ENCODE measurements at places on chromosomes 16 and 17.
A peak's percentile ranks its signal among the peaks of the same experiment; 100 is the strongest.

- no peak for DNase-seq
Observed at GRCh38 chr16:1708083-1708767, 2.2 kb downstream of the MAPK8IP3 start.

GRCh38 chr17:80604670-80605010 is 60.0 kb downstream of the RPTOR start:
- no peak for DNase-seq

GRCh38 chr17:67246653-67247415 is 1.8 kb upstream of the HELZ start:
- no peak for DNase-seq

- DNase-seq = no peak
Observed at GRCh38 chr16:80807906-80808305, 3.5 kb upstream of the CDYL2 start.

- DNase-seq = no peak
Observed at GRCh38 chr16:87790292-87791100, 24.7 kb upstream of the KLHDC4 start.

- DNase-seq = no peak
Observed at GRCh38 chr17:81717049-81717765, 5.1 kb downstream of the SLC25A10 start.

DNA sequence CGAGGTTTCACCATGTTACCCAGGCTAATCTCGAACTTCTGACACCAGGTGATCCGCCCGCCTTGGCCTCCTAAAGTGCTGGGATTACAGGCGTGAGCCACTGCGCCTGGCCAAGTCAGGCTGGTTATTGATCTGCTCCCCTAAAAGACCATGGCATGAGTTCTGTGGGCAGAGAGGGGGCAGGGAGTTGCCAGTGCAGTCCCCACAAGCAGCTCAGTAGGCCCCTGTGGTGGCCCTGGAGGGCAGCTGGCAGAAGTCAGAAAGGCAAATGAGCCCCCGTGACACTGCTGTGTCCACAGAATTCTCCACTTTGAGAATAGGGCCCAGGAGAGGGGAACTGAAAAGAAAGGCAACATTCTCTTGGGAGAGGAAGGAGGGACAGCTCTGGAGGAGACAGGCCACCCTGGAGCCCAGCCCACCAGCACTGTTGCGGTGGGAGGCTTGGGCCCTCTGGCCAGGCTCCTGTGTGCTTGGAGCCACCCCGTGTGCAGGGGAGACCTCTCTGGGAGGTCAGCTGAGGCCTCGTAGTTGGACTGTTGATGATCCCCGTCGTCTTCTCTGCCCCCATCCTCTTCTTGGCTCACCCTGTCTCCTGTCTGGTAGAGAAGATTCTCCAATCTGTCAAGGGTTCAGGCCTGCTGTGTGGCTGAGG is 2.1 kb upstream of the AMDHD2 start:
- DNase-seq = no peak

- peak; percentile 64 for DNase-seq
Observed at GRCh38 chr16:11361701-11362451, 16.6 kb downstream of the RMI2 start.

GRCh38 chr16:69057400-69058378 is 47.8 kb upstream of the HAS3 start:
- peak; percentile 68 for DNase-seq

- DNase-seq = peak; percentile 80
Observed at GRCh38 chr16:3857189-3858043, 23.1 kb downstream of the CREBBP start.

DNA sequence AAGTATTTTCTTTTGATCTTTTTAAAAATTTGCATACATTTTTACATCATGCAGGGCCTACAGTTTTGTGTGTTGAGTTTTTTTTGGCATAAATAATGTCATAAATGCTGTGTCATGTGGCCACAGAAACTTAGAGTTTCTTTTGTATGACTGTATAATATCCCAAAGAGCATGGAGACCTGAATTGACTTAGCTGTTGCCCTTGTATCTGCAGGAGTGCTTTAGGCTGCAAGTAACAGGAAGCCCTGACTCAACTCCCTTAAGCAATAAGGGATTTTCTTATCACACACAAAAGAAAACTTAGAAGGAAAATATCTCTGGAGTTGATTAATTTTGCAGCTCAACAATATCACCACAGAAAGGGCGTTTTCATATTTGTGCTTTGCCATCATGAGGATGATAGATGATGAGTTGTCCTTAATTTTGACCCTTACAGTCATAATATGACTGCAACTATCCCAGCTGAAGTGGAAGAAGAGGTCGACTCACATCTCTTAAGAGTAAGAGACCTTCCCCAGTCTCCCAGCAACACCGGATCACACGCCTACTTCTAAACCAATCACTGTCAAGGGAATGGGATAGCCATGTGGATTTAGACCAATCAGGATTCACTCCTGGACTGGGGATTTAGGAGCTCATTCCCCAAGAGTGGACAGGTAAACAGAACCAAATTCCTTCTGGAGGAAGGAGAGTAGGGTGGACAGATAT is 138.9 kb downstream of the GSG1L start:
- no peak for DNase-seq

- no peak for DNase-seq
Observed at GRCh38 chr17:32777436-32777835, 99.5 kb downstream of the MYO1D start.

DNA sequence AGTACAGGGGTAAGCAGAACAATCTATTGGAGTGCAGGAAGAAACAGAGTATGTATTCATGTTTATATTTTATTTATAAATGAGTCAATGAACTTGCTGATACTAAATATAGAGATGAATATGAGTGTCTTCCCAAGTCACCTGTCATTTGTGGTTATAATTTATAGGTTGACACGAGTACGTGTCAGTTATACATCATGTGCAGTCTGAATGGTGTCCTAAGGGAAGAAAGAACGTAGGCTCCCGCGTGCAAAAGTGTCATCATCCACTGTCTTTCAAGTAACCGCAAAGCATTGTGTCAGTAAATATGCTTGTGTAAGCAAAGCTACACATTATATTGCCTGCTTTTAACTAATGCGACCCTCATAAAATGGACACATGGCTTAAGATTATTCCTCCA is 786.1 kb downstream of the KCNJ2 start:
- no peak for DNase-seq

DNA sequence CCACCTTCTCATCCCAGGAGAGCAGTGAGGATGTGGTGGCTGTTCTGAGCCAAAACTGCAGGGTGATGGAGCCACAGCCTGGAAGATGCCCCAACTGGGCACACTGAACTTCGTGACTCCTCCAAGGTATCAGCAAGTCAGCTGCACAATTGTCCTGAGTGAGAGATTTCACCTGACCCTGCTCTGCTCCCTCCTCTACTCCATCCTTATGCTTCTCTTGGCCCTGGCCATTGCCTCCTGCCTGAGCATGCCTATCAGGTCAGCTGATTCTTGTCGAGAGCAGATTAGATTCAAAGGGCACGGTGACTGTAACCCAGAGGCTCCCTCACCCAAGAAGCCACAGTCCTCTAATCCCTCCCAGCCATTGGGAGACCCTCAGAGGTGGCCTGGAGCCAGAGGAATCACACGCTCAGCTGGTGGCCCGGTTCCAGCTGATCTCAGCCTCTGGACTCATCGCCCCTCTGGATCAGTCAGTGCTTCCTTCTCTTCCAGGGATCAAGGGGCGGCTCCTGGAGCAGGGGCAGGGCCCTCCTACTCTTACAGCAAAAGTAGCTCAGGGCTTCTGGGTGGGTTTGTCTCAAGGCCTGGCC is 7.0 kb upstream of the CYB561 start:
- DNase-seq = no peak

- peak; percentile 3 for DNase-seq
Observed at GRCh38 chr16:50323335-50324011, 45.3 kb downstream of the BRD7 start.

- no peak for DNase-seq
Observed at GRCh38 chr17:47225911-47226688, 17.0 kb downstream of the MYL4 start.

DNA sequence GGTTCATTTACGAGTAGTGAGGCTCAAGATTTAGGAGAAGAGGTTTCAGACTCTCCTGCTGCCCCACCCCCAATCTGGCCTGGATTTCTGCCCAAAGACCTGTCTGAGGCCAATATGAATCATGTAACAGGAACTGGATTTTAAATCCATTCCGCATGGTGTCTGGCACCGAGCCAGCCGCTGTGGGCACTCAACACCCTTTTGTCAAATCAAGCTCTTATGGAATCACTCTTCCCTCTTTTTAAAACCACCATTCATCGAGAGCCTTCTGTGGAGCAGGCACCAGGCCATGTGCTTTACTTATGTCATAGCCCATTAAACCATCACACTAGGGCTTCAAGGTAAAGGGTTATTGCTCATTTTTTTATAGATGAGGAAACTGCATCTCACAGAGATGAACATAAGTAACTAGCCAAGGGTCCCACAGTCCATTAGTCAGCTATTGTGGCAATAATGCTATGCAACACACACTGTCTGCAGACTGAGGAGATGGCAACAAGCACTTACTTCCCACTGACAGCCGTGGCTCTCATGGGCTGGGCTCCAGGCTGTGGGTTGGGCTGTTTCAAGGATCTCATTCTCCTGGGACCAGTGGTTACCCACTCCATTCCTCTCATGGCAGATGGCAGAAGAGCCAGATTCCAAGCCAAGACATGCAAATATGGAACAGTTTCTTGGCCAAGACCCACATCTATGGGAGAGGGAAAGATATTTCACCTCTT is 93.6 kb downstream of the WSCD1 start:
- DNase-seq = no peak

DNA sequence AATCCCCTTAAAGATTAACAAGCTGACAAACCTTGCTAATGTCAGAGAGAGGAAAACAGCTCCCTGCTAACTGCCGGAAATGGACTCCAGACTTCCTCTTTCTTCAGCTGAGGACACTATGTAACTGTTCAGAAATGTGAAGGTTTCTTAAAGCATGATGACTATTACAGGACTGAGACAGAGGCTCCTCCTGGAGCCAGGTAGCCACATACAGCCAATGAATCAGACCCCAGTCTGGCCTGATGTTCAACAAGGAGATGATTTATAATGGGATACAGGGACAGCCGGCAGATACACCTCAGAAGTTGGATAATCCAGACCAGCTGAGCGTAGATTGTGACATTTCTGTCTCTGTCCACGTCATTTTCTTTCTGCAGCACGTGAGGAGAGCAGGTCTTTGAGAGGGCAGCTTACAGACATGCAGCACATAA is 216.2 kb downstream of the HS3ST3A1 start:
- DNase-seq = peak; percentile 41

- no peak for DNase-seq
Observed at GRCh38 chr17:44961921-44962350, 6.2 kb downstream of the C1QL1 start.

GRCh38 chr16:69106491-69107315 is 1.2 kb downstream of the HAS3 start:
- DNase-seq = no peak

GRCh38 chr16:29029168-29029994 is 44.5 kb downstream of the LAT start:
- DNase-seq = no peak

- no peak for DNase-seq
Observed at GRCh38 chr17:73132085-73132492, 32.7 kb upstream of the SSTR2 start.

DNA sequence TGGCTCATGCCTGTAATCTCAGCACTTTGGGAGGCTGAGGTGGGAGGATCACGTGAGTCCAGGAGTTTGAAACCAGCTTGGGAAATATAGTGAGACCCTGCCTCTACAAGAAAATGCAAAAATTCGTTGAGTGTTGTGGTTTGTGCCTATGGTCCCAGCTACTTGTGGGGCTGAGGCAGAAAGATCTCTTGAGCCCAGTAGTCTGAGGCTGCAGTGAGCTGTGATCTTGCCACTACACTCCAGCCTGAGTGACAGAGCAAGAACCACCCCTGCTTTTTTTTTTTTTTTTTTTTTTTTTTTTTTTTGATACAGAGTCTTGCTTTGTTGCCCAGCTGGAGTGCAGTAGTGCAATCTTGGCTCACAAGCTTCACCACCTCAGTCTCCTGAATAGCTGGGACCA is 34.0 kb downstream of the ITGB3 start:
- DNase-seq = no peak

GRCh38 chr16:9176547-9177418 is 85.3 kb downstream of the HAPSTR1 start:
- no peak for DNase-seq

DNA sequence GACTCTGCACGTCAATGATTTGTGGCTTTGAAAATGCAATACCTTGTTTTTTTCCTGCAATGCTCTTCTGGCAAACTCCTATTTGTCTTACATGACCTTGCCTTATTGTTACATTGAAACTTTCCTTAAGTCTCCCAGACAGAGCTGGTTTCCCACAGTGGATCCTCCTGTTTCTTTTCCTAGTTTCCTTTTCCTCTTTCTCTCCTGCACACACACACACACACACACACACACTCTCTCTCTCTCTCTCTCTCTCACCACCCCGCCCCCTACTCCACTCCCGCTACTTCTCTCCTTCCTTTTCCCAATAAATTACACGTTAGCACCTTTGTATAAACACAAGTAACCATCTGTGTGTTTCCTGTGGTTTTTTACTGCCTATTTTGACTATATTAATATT is 2.3 kb downstream of the ORC6 start:
- no peak for DNase-seq

- DNase-seq = no peak
Observed at GRCh38 chr16:7086822-7087616, 245.6 kb upstream of the RBFOX1 start.

- no peak for DNase-seq
Observed at GRCh38 chr17:81898029-81898866, 3.8 kb upstream of the NPB start.

- DNase-seq = no peak
Observed at GRCh38 chr16:71479420-71479819, 9.7 kb downstream of the ZNF19 start.

GRCh38 chr16:30395155-30395991 is at the start of gene ZNF48:
TSS of gene ZNF48 (plus strand) at chr16:30395420. CDS start at chr16:30395795, 375 bp downstream.
- DNase-seq = peak; percentile 44

DNA sequence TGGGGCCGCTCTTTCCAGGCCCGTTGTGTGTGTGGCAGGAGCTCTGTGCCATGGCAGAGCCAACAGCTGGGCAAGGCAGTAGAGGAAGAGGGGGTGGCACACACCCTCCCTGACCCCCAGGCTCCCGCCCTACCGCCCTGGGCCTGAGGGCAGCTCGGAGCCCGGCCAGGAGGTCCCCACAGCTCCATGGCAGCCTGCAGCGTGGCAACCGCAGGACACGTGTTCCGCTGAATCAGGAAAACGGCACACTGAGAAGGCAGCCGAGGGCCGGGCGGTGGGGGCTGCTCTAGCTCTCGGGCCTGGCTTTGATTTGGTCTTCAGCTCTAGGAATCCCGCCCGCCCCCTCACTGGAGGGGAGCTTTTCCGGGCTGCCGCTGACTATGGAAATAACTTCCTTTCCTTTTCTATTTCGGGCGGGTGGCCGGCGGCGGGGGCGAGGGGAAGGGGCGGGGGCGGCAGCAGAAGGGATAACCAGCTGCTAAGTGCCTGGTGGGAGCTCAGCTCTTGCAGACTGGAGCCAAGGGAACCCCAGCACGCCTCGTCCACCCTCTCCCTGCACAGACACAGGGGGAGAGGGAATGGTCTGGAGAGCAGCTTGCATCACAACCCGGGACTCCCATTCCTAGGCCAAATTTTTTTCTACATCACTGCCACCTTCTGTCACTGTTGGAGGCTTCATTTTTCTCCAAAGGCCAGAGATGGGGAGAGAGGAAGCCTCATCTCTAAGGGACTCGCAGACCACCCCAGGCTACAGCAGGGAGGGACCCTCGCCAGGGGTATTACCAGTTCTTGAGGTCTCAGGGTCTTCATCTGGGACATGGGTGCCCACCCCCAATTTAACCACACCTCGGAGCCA is 24.8 kb upstream of the MRPS23 start:
- DNase-seq = peak; percentile 58

All from GF-D8 (cell line).